ENCODE measurements at places on chromosomes 7 and 10.

- DNase-seq: no peak
Observed at GRCh38 chr7:135180122-135180521, 9.6 kb upstream of the CYREN start.

- DNase-seq: no peak
Observed at GRCh38 chr10:124963866-124964720, 22.2 kb downstream of the ZRANB1 start.

DNA sequence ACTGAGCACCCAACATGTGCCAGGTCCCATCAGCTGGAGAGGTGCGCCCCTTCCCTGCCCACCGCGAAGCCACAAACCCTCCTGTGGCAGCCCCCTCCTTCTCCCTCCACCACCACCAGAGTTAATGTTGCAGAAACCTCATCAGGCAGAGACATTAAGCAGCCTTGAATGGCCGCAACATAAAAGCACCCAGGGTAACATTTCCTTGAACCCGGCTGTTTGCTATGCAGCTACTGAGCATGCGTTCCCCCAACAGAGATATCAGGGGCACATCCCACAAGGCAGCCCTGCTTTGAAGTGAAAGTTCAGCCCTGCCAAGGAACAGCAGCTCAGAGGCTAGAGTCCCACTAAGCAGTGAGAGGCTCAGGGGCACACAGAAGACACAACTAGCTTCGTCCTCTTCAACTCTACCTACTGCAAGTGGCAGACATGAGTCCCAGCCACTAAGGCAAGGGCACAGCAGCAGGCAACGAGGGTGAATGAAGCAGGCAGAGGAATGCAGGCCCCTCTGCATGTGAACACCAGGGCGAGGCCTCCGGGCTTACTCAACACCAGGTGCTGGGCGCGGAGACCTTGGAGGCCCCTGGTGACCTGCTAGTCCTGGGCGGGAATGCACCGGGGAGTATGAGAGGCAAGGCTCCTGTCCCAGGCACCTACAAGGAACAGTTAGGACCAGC is 107.4 kb downstream of the SLIT1 start:
- no peak for DNase-seq

- DNase-seq: no peak
Observed at GRCh38 chr10:18619016-18619415, 32.4 kb downstream of the NSUN6 start.

DNA sequence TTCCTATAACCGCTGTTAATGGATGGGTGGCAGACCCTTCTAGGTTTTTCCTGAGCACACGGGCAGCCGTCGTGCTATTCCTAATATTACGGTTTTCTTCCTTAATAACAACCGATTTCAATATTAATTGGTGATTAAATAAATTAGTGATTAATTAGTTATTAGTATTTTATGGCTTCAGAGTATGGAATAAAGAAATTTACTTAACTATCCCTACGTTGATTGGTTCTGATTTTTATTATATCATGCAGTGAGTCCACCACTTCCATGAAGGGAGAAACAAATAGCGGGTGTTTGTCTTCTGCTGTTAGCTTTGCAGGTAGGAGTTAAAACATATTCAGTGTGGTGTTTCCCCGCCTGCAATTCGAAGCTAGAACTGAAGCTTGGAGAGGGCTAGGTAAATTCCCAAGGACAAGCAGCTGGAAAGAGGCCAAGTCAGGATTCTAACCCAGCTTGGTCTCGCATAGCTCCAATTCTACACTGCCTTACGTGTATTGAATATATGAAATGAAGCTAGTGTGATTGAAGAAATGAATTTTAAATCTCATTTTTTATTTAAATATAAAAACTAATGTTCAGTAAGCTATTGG is 928 bp upstream of the CSTF2T start:
- peak; percentile 56 for DNase-seq

DNA sequence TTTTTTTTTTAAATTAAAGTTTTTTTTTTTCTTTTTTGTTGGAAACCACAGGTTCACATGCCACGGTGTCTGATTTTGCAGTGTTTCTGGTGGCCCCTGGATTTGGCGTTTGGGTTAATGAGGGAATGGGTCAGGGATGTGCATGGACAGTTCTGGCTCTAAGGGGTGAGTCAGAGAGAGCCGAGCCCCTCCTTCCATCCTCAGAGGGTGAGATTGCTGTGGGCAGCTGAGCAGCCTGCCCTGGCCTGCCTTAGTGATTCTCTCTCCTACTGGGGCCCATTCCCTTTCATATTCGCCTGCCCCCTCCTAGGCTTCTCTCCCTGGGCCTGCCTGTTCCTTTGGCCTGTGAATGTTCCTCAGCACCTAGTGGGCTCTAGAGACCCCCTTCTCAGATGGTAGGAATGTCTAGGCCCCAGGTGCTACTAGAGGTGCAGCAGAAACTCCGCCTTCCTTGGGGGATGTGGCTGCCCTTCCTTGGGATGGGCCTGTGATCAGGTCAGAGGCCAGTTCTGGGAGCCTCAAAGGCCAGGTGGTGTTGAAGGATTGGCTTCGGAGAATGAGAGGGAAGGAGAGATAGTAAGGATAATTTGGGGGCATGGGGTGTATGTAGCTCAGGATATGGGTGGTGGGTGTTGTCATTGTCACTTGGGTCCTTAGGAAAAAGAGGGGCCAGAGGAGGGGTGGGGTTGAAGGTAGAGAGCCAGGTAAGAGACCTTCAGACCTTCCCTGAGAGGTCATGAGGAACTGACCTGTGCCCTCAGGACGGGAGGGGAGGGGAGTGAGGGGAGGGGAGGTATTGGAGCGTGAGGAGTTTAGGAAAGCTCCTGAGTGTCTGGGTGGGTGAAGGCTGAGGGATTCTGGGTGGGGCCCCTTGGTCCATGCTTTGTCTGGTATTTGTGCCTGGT is 19.8 kb downstream of the TSPAN14 start:
- DNase-seq: peak; percentile 25

GRCh38 chr7:122298618-122299017 is 5.9 kb downstream of the FEZF1 start:
- DNase-seq: no peak
